NCI-H82 (cell line): ENCODE measurements at places on chromosomes 1 and 21.
A peak's percentile ranks its signal among the peaks of the same experiment; 100 is the strongest.

DNA sequence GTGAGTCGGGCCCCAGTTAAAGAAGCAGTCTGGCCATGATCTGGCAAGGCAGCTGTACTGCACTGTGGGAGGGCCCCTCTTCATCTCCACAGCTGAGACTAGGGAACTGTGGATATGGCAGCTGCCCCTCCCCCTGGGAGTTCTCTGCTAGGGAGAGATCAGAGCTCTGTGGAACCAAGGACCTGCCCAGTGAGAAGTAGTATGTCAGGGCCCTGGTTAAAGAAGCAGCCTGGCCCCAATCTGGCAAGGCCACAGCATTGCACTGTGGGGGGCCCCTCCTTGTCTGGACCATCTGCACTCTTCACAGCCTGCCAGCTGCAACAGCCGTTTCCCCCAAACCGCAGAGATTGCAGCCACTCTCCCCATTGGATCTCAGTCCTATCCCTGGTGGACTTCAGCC, 208.5 kb downstream of the DNAH14 start:
- DNase-seq, result peak; percentile 42

GRCh38 chr1:63074321-63074720, 248.0 kb upstream of the FOXD3 start:
- no peak for DNase-seq

GRCh38 chr1:60969971-60970509, 112.3 kb upstream of the NFIA start:
- peak; percentile 14 for DNase-seq

DNA sequence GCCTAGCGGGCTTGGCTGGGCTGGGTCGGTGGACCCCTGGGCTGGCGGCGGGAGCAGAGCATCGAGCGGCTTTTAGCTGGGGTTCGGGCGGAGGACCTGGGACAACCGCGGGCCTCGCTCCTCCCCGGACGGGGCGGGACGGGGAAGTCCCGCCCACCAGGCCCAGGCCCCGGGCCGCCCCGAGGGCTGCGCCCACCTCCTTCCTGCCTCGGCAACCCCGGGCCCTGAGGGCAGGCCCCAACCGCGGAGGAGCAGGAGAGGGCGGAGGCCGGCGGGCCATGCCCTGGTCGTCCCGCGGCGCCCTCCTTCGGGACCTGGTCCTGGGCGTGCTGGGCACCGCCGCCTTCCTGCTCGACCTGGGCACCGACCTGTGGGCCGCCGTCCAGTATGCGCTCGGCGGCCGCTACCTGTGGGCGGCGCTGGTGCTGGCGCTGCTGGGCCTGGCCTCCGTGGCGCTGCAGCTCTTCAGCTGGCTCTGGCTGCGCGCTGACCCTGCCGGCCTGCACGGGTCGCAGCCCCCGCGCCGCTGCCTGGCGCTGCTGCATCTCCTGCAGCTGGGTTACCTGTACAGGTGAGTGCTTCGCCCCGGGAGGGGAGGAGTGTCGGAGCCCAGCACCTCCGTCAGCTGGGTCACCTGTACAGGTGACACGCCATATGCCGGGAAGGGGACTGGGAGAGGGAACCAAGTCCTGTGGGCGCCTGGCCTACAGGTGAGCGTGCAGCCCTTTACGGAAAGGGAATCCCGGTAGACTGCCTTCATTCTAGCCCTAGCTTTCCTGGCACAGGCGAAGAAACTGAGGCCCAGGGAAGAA, at the start of gene XKR8:
TSS of gene XKR8 (plus strand) at position 182 of the 812 bp plus-strand sequence. CDS start at position 279, 97 bp downstream.
- DNase-seq, result peak; percentile 86

GRCh38 chr1:176119549-176119948, 87.5 kb downstream of the COP1 start:
- peak; percentile 22 for DNase-seq

- no peak for DNase-seq
Observed at GRCh38 chr21:46179708-46180078, 4.6 kb downstream of the SPATC1L start.

DNA sequence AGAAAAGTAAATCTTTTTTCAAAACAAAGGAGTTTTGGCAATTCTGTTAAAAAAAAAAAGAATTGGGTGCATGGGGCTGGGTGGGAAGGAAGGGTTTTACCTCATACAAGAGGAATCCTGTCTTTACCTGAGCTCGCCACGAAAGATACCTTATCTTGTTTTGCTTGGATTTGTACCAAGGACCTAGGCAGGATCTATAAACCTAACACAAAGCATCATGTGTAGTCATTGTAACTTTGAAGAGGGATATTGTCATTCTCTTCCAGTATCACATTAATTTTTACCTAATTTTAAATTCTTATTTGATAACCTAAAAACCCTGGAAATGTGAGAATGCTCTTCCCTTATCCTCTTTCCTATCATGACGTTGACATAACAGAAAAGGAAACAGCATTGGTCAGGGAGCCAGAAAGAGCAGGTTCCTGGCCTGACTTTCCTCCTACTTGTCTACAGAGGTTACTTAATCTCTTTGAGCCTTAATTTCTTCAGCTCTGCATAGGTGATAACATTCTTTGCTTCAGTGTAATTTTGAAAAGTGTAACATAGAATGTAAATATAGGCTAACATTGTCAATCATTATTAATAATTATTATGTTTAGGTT, 4.0 kb upstream of the LAMC1 start:
- DNase-seq, result no peak

DNA sequence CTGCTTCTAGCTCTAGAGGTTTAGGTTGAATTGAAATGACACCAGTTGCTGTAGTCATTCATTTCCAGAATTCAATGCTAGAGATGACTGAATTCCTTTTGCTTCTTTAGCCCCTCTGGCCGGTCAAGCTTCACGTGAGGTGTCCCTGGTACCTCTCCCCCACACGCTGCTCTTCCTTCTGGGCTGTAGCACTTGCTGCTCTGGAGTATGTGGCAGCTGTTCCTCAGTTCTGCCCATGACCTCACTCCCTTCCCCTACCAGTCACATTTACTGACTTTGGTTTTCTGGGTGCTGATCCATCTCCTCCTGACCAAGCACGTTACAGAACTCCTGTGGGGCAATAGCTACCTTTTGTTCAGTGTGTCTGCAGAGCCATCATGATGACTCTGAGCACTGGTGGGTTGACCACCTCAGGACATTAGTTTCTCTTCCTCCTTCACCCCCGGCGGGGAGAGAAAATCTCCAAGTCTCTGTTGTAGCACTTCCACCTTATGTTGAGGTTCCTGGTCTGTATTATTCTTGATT, 128.1 kb downstream of the HHAT start:
- no peak for DNase-seq

DNA sequence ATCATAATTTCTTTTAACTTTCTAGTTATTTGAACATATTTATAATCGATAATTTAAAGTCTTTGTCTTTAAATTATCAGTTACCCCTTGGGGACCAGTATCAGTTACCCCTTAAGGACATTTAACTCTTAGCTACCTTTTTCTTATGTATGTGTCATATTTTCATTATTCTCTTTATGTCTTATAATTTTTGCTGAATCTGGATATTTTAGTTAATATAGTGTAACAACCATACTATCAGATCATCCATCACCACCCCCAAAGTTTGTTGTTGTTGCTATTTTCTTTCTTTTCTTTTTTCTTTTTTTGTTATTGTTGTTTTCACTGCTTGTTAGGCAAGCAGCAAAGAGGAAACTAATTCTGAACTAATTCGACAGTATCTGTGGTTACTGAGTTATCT, 57.0 kb upstream of the TNFSF18 start:
- DNase-seq, result no peak

GRCh38 chr1:26012864-26013263, 8.7 kb upstream of the EXTL1 start:
- no peak for DNase-seq

DNA sequence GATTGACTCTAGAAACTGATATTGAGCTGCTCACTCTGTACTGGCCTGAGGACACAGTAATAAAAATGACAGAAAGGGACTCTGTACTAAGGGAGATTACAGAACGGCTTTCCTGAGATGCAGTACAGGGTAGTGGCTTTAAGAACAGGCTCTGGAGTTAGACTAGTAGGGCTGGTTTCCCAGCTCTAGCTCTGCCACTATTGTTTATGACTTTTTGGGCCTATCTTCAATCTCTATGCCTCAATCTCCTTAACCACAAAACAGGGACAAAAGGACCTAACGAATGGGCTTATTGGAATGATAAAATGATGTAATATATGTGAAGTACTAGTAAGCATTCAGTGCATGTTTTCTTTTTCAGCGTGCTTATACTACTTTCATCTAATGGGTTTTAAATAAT, 1.4 kb downstream of the DEPDC1 start:
- DNase-seq, result peak; percentile 28

DNA sequence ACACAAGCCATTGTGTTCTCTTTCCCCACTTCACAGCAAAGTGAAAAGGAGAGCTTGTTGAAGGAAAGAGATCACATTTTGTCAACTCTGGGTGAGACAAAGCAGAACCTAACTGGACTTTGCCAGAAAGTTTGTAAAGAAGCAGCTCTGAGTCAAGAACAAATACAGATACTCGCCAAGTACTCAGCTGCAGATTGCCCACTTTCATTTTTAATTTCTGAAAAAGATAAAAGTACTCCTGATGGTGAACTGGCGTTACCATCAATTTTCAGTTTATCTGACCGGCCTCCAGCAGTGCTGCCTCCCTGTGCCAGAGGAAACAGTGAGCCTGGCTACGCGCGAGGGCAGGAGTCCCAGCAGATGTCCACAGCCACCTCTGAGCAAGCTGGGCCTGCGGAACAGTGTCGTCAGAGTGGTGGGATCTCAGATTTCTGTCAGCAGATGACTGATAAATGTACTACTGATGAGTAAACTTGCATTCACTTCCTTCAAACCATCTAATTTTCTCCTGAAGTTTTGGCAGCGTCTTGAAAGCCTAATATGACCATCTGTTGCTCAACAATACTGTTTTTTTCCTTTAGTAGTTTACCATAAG, 43.7 kb downstream of the BACH1 start:
- DNase-seq, result no peak

DNA sequence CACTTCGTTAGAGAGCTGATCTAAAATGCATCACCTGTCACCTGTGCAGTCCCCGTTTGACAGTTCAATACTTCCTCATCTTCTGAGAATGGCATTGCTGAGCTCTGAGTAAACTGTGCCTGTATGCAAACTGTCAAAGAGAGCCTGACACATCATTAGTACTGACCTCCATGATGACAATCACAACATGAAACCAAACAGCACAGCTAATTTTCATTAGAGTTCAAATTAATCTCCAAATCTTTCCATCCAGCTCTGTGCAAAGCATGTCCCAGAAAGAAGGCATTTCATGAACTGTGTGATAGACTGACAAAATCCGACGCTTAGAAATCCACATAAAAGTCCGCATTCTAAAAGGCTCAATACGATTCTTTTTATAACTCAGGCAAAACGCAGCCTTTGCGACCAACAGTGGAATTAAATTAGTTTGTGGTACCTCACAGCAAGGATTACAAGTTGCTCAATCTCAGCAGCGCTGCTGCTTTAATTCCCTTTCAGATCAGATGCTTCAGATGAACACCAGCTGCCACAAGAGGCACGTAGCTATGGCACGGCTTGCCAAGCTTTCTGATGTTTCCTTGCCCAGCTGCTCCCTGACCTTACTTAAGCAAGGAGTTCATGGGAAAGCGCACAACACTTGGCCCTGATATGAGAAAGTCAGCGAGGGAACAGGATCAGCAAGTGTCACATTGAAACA, 765.5 kb upstream of the PRMT6 start:
- peak; percentile 71 for DNase-seq

DNA sequence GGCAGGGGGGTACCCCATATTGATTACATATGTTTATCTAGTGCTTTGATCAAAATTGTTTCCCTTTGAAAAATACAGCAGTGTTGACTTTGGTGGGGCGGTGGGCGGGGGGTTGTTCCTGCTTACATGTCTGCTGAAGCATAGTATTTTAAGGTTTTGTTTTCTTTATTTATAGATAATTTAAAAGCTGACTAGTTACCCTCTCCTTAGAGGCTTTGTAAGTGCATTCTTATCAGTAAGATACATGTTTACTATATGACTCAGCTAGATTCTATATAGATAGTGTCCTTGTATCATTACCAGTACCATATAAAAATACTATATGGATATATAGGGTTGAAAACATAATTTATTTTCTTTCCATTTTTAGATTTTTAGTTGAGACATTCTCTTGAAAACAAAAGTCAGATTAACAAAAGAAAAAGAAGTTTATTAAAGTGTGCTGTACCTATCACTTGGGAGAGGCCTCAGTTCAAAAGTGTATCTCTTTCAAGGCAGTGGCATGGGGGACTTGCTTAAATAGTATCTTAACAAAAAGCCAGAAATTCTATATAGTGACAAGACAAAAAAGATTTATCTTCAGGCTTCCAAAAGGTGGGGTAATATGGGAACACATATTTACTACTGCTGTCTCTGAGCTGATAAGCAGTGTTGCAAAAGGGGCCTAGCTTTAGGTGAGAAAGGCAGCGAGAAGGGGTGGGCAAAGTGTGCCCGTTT, 79.0 kb downstream of the HS2ST1 start:
- no peak for DNase-seq

DNA sequence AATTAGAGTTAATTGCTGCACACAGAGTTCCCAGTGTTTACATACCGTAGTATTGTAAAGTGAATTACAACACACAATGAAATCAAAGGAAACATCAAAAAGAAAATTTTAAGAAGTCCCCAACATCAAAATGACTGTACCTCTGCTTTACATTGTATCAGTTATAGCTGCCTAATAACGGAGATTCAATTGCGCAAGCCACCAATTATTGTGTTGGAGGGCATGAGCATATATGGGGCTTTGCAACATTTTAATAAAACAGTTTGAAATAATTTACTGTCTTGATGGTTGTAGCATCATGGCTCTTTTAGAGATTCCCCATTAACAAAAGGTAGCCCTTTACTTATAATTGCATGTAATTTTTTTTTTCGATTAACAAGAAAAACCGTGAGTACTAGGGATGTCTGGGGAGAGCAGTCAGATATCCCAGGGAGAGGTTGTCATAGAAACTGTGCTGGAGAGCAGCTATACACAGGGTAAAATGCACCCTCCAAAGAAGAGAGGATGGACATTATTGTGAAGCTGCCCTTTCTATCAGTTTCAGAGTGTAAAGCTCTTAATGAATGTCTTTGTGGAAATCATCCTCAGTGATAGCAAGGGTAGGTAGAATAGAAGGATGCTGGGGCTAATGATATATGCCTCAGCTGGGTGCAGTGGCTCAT, 55.9 kb upstream of the BTG3 start:
- DNase-seq, result no peak

DNA sequence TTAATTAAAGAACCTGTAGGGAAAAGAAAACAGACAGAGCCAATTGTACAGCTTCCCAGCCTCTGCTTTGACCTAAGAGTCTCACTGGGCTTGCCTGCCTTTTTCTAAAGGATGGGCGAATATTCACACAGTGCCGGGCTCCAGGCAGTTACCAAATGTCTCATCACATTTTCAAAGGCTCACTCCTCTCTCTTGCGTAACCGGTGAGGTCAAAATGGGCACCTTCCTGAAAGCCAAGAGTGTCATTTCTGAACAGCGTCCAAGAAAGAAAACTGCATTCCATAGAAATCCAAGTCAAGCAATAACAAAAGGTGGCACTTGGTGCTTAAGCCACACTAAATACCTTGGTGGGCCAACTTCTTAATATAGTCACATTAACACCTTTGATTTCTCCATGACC, 710 bp upstream of the PALMD start:
- peak; percentile 81 for DNase-seq

- DNase-seq, result no peak
Observed at GRCh38 chr1:168371477-168371876, 90.8 kb downstream of the TBX19 start.
